ENCODE measurements at places on chromosomes 6 and 20.

DNA sequence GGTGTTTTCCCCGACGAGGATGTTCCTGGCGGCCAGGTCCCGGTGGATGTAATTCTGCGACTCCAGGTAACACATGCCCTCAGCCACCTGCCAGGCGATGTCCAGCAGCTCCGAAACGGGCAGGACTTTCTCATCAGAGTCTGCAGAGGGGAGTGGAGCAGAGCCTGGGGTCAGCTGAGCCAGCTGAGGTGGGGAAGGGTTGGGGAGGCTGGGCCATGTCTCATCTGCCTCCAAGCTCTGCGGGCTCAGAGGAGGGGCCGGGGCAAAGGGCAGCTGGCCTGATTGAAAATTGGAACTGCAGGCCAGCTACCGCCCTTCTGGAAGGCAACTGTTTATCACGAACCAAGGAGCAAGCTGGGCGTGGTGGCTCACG, 6.4 kb downstream of the PTK6 start:
- DNase-seq, result no peak

GRCh38 chr6:130206479-130206878, 16.3 kb downstream of the SAMD3 start:
- no peak for DNase-seq

- no peak for DNase-seq
Measured at GRCh38 chr6:79640146-79641111, 9.3 kb downstream of the SH3BGRL2 start.

GRCh38 chr6:170295510-170296422, 4.9 kb upstream of the DLL1 start:
- peak; percentile 6 for DNase-seq

- peak; percentile 30 for DNase-seq
Measured at GRCh38 chr6:40299681-40300080, 287.5 kb downstream of the LRFN2 start.

DNA sequence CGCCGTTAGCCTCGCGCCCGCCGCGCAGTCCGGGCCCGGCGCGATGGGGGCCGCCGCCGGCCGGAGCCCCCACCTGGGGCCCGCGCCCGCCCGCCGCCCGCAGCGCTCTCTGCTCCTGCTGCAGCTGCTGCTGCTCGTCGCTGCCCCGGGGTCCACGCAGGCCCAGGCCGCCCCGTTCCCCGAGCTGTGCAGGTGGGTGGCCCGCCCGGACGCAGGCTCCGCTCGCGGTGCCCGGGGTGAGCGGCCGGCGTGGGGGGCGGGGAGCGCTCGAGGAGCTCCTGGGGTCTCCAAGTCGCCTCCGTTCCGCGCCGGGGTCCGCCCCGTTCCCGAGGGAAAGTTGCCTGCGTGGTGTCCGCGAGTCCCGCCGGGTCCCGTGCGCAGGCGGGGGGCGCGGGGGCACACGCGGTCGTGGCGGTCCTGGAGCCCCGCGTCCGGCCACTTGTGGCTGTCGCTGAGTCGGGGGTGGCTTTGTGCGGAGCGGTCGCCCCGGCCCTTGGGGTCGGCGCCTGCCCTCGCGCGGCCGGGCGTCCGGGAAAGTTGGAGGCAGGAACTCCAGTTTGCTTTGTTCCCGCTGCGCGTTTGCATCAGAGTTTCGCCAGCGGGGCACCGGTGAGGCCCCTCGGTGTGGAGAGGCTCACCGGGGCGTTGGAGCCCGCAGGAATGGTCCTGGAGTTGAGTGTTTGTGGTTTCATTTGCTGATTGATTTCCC, 476 bp downstream of the IGF2R start:
- no peak for DNase-seq

- DNase-seq, result peak; percentile 0
Measured at GRCh38 chr6:11938285-11938890, 73.7 kb upstream of the HIVEP1 start.

GRCh38 chr20:43477193-43477592, 19.5 kb downstream of the SRSF6 start:
- no peak for DNase-seq

- DNase-seq, result no peak
Measured at GRCh38 chr20:25521382-25521781, 63.9 kb downstream of the NINL start.

- no peak for DNase-seq
Measured at GRCh38 chr6:83974409-83975050, 59.0 kb upstream of the MRAP2 start.

DNA sequence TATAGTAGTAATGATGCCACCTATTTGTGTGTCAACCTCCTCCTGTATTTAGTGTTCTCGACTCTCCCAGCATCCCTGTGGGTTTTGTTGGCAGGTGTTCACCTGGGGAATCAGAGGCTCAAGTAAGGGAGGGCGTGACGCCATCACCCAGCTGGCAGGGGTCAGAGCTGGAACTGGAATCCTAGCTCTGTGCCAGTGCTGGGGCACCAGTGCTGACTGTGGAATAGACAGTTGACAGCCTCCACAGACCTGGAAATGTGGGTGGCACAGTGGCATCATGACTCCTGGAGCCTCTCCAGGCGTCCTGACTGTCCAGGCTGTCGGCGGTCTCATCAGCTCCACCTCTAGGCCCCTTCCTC, 102.8 kb downstream of the SYCP2 start:
- no peak for DNase-seq

DNA sequence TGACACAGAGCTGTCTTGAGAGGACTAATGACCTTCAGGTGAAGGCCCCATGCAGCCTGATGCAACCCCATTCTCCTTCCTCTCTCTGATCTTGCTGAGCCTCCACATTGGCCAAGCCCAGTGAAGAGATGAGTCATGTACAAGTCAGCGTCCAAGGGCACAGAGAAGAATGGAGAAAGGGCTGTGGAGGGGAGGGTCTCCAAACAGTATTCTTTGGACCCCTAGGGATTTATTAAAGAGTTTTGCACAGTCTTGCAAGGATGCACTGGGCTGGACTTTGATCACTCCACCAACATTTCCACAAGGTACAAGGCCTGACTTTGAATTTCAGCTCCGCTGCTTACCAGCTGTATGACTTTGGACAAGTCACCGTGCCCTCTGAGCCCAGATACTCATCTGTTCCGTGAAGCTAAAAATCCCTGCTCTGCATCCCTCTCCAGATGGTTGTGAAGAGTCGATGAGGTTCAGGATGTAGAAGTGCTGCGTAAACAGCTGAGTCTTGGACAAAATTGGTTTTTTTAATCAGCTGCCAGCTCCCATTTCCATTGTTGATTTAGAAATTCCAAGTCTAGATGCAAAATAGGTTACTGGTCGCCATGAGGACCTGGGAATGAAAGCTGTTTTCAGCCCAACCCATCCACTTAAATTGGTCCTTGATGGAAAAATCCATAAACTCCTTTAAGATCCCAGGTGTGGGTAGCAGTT, 14.1 kb upstream of the KCNG1 start:
- no peak for DNase-seq

- no peak for DNase-seq
Measured at GRCh38 chr6:44800171-44800783, 412.8 kb downstream of the CDC5L start.

GRCh38 chr6:1463751-1464426, 74.5 kb downstream of the FOXF2 start:
- no peak for DNase-seq

- no peak for DNase-seq
Measured at GRCh38 chr20:61938839-61939690, 126.6 kb downstream of the TAF4 start.

GRCh38 chr6:117919275-117919674, 12.2 kb downstream of the SLC35F1 start:
- DNase-seq, result no peak

DNA sequence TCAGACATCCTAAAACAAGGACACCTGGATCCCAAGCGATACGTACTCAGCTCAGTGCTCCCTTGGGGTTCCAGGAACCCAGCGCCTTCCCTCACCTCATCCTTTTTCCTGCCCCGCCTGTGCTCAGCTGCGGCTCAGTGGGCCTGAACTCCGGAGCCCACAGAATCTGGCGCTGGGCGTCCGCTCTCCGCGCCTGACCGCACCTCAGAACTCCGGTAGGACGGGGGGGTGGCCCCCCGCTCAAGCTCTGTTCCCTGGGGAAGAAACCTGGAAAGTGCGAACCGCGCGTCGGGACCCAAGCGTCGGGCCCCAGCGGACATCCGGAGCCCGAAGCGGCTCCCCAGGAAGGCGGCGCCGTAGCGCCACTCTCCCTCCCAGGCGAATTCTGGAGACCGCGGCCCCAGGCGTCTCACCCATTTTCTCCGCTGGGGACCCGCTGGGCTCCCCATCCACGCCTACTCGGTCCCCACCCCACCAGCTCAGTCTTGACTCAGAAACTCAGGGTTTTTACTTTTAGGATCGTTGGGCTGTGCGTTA, 336 bp upstream of the LY6G5C start:
- DNase-seq, result peak; percentile 32

DNA sequence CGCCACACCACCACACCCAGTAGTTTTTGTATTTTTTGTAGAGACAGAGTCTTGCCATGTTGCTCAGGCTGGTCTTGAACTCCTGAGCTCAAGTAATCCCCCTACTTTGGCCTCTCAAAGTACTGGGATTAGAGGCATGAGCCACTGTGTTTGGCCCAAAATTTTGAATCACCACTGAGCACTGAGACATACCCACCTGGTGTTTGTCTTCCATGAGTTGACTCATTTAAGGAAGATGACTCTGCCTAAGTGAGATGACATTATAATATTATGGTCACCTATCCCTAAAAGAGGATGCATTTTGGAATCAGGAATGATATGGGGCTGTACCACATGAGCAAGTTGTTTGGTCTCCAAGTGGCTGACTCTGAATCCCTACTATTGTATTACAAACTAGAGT, 54.6 kb upstream of the RNF217 start:
- DNase-seq, result no peak

DNA sequence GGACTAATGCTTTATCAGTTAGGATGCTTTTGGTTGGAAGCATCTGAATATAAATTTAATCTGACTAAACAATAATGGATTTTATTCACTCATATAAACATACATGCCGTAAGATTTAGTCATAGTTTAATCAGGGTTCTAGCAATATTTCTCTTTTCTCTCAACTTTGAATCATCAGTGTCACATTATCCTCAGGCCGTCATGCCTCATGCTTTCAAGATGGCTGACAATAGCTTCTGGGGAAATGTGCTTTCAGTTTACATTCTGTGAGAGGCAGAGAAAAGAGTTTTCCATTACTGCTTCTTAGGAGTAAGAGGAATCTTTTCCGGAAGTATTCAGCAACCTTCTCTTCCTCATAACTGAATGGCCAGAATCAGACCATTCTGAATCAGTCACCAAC, 162.2 kb downstream of the GJA1 start:
- no peak for DNase-seq

DNA sequence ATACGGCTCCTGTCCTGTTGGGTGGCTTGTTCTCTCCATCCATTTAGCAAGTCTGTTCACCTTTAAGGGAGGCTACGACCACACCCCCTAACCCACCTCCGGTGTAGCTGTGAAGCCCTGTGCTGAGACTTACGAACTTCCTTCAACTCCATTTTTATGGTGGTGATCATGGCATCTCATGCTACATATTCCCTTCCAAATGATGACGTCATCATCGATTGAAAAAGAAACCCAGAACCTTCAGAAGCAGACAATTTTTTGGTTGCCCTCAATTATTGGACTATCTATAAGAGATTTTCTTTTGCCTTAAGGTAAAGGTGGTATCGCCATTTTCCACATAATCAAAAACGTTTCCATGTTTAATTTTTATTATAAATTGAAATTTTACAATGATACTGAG, 389.0 kb downstream of the CBLN4 start:
- no peak for DNase-seq

DNA sequence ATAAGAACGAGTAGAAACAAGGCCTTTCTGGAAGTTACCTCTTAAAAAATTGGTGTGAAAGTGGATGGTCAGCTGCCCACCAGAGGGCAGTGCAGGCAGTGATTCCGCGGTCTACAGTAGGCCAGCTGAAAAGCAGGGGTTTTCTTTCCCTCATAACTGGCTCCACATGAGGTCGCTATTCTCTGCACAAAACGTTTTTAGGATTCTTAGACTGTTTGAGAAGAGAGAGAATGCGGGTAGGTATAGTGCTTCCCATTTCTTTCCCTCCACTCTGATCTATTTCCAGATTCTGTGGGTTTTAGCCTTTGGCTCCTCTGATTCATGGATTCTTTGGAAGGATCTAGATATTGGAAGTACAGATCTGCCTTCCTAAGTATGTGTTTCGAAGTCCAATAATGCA, 14.2 kb downstream of the FIG4 start:
- DNase-seq, result peak; percentile 91

GRCh38 chr6:157911278-157911677, 70.4 kb upstream of the SYNJ2 start:
- DNase-seq, result no peak

DNA sequence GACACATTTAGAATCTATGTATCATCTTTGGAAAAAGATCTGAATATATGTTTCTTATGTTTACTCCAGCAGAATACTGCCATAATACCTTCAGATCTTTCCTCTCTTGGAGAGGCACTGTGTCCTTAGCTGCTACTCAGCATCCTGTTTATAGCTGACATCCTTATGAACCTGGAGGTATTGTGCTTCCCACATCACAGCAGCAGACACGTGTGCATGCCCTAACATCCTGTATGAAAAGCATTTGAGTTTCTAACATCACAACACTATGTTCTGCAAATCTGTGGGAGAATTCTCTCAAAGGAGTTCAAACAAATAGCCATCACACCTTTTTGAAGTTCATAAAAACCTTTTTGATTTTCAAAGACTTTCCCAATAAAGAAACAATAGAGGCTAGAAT, 216.0 kb downstream of the GJA1 start:
- no peak for DNase-seq

DNA sequence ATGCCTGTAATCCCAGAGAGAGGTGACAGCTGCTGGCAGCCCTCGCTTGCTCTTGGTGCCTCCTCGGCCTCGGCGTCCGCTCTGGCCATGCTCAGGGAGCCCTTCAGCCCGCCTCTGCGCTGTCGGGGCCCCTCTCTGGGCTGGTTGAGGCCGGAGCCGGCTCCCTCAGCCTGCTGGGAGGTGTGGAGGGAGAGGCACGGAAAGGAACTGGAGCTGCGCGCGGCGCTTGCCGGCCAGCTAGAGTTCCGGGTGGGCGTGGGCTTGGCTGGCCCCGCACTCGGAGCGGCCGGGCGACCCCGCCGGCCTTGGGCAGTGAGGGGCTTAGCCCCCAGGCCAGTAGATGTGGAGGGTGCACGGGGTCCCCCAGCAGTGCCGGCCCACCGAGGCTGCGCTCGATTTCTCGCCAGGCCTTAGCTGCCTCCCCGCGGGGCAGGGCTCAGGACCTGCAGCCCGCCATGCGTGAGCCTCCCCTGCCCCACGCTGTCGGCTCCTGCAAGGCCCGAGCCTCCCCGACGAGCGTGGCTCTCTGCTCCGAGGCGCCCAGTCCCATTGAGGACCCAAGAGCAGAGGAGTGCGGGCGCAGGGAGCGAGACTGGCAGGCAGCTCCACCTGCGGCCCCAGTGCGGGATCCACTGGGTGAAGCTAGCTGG, 34.6 kb downstream of the C6orf52 start:
- no peak for DNase-seq

Data from midbrain (tissue), 1 donor.